Activated CD4-positive, alpha-beta T cell treated with anti-CD3 and anti-CD28 coated beads for 24 hours (primary cell): ENCODE measurements at places on chromosomes 1 and 21.

GRCh38 chr1:43653339-43653738 lies 3.4 kb downstream of the KDM4A start:
- DNase-seq: no peak

GRCh38 chr21:32136546-32136945 lies 142.3 kb downstream of the MIS18A start:
- no peak for DNase-seq

DNA sequence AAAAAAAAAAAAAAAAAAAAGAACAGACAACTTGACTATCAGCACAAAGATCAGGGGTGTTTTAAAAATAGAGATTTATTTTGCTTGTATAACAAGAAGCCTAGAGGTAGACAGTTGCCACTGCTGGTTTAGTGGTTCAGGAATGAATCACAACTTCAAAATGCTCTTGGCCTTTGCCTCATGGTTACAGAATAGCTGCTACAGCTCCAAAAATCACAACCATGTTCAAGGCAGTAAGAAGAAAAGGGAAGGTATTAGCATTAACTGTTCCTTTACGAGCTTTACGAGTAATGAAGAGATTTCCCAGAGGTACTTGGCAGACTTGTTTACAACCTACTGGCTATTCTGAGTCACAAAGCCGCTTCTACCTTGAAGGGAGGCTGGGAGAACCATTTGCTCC lies 52.5 kb upstream of the PPM1J start:
- no peak for DNase-seq

DNA sequence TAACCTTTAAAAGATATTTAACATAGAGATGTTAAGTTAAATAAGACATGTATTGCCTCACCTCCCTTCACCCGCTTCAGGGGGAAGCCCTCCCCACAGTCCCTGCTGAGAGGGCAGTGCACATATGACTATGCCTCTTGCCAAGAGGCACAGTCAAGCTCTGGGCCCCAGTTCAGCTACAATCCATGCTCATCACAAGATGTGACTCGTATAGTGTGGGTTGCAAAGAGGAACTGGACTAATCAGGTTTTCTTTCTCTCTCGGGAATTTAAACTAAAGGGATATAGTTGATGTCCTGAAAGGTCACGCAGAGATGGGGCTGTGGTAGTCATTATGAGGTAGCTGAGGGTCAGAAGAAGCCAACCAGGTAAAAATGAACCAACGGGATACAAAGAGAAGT lies 35.6 kb downstream of the LYST start:
- no peak for DNase-seq

GRCh38 chr1:212487774-212488435 lies 55.2 kb downstream of the NENF start:
- no peak for DNase-seq

GRCh38 chr1:12711536-12711935 lies 4.4 kb upstream of the AADACL3 start:
- DNase-seq: no peak

GRCh38 chr1:57064379-57065140 lies 98.7 kb upstream of the C8B start:
- no peak for DNase-seq

- DNase-seq: peak; percentile 67
Observed at GRCh38 chr1:26145041-26145959, 13.6 kb upstream of the FAM110D start.

DNA sequence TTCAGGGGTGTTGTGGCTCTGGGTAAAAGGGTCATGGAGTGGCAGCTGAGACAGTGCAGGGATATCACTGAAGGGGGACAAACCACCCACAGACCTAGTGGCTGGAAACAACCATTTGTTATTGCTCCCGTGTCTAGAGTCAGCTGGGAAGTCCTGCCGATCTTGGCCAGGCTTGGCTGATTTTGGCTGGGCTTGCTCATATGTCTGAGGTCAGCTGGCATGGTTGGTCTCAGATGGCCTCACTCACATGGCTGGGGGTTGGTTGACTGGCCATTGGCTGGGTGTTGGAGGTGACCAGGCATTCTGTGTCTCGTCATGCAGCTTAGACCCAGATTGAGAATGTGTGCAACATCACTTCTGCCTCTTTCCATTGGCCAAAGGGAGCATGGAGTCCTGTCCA lies 203.8 kb upstream of the POU3F1 start:
- no peak for DNase-seq

DNA sequence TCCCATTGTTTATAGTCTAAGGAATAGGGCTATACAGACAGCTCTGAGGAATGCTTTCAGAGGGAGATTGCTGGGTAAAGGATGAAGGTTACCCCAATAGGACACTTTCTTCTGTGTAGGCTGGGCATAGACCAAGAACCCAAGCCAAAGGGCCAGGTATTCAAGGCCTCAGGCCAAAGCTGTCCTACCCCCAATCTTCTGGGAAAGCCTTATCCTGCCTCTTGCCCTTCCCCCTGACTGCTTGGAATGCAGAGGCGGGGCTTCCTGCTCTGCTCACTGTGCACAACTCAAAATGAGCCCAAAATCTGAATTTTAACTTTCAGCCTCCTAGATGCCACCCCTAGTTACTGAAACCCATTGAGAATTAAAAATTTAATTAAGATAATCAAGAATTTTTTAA lies 2.2 kb downstream of the OR10Z1 start:
- DNase-seq: no peak

- no peak for DNase-seq
Observed at GRCh38 chr1:197928849-197929336, 11.7 kb downstream of the LHX9 start.

- no peak for DNase-seq
Observed at GRCh38 chr1:61449410-61449809, 275.5 kb downstream of the TM2D1 start.

DNA sequence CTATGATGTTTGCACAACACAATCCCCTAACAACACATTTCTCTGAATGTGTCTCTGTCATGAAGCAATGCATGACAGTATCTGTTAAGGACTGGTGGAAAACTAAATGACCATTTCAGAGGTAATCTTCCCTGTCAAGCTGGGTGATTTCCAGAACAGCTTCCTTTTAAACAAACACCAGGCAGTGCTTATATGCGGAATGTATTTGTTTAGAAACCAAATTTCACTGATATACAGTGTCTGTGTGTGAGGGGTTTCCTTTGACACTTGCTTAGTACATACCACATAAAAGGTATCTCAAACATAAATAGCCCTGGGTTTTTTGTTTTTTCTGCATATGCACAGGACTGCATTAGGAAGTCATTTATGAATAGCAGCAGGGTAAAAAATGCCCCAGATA lies 95.6 kb downstream of the TGFBR3 start:
- DNase-seq: no peak

GRCh38 chr1:236016782-236017400 lies 48.0 kb downstream of the NID1 start:
- no peak for DNase-seq

- no peak for DNase-seq
Observed at GRCh38 chr1:18139198-18139981, 31.8 kb downstream of the IGSF21 start.

GRCh38 chr1:200364831-200365230 lies 45.0 kb downstream of the ZNF281 start:
- no peak for DNase-seq

DNA sequence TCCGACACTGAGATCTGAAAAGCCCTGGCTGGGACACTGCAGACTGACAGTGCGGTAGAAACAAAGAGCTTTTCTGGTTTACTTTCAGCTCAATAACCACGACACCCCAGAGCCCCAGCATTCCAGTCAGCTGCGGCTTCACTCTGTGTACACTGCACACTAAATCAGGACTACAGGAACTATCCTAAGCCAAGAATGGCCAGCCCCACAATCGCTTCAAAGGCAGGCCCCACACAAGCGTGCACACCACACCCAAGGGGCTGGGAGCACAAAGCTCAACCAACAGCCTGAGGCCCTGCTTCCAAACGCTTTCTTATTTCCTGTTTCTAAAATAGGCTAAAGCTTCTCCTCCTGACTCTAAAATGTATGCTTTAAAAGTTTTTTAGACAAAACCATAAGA lies 28.4 kb downstream of the URB1 start:
- DNase-seq: no peak

DNA sequence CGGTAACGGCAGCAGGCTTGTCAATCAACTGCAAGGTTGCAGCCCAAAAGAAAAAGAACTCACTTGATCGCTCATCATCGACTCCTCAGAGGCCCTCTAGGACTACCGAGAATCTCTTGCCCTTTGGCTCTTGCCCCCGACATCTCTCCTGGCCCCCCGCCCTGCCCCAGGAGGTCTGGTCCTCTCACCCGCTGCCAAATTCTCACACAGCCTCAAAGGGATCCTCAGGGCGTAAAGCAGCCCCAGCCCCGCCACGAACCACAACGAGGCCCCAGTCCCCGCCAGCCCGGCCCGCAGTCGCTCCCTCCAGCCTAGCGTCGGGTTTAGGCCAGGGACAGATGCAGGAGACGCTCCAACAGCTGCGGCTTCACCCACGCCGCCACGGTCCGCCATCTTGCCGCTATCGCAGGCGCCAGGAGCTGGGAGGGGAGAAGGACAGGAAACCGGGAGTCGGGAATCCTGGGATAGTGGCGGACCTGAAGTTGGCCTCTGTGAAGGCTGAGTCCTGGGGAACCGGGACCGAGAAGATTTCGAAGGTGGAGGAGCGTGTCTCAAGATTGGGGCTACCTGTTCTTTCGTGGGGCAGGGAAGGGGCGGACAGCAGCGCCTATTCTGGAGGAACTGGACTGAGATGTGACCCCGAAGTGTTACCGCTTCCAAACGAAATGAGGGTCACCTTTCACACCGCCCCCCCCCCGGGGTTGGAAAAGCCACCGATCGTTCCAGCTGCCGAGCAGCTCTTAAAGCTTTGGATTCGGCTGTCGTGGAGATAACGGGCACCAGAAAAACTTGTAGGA lies at the start of gene ST7L:
ST7L (minus strand) TSS at position 421 of the 797 bp plus-strand sequence; CDS start at position 393, 28 bp downstream.
- no peak for DNase-seq

- no peak for DNase-seq
Observed at GRCh38 chr1:211811126-211811525, 19.4 kb downstream of the LPGAT1 start.

DNA sequence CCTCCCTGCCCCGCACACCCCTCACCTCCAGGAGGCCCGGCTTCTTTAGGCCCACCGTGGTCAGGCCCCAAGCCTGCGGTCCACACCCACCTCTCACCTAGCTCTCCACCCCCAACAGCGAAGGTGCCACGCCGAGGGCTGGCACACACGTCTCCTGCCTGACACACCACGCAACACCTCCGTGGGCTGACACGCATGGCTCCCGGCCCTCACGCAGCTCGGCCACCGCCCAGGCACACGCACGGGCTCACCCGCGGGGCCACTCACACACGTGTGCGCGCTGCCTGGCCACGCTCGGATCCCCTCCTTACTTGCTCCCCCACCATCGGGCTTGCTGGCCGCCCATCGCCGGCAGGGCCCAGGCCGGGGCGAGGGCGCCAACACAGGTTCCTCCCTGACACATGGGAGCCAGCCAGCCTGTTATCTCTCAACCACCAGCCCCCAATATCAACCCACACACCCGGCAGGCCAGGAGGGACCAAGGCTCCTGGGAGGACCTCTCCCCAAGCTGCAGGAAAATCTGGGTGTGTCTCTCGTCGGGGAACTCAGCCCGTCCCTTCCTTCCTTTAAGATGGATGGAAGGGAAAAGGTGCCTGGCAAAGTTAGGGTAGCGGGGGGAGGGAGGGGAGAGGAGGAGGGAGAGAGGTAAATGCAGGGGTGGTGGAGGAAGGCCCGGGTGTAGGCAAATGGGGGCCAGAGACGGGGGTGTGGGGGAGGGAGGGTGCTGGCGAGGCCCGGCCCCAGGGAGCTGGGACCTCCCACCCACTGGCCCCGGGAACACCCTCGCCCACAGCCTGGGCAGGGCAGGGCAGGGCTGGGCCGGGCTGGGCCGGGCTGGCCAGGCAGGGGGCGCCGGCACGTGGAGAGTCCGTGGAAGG lies 546 bp downstream of the ELOVL1 start:
- DNase-seq: peak; percentile 48

DNA sequence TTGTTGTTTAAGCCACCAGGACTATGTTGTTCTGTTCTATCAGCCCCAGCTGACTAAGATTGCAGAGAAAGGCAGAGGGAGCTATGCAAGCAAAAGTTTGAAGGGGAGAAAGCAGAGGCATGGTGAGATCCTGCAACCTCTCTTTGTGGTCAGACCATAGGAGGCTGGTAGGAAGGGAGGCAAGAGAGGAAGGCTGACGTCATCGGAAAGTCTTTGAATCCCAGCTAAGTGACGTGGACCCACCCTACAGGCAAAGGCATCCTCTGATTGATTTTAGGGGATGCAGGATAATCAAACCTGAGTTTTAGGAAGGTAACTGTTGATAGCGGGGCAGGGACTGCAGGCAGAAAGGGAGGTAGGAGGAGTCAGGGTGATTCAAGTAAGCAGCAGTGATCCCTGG lies 23.3 kb upstream of the TNNI1 start:
- DNase-seq: no peak

DNA sequence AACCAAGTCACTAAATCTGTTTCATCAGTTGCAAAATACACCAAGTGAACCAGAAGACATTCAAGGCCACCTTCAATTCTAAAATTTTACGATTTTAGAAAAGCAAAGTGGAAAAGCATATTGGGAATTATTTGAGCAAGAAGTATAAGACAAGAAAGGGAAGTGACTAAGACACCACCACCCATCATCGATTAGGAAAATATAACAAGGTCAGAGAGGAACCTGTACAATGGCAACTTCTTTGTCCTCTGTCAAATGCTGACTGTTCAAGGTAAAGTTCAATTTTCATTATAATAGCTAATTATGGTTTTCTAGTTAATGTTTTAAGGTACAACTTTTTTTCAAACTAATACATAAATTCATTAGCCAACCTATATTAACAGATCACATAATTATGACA lies 10.8 kb downstream of the FRRS1 start:
- DNase-seq: no peak

DNA sequence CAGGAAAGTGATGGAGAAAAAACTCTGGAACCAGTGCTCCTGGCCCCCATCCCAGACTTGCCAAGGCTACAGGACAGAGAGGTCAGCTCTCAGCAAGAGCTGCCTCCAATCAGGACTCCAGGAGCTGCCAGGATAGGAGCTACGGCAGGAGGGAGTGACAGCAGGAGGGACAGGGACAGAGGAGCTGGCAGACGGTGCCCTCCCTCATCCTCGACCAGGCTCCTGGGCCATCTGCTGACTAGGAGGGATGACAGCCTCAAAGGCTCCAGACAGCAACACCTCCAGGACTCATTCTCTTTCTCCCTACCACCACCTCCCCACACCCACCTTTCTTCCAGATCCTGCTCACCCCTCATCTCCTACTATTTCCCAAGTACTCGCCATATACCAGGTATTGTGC lies 22.7 kb downstream of the DLGAP3 start:
- DNase-seq: no peak

- DNase-seq: no peak
Observed at GRCh38 chr1:233656032-233656635, 42.2 kb downstream of the KCNK1 start.

DNA sequence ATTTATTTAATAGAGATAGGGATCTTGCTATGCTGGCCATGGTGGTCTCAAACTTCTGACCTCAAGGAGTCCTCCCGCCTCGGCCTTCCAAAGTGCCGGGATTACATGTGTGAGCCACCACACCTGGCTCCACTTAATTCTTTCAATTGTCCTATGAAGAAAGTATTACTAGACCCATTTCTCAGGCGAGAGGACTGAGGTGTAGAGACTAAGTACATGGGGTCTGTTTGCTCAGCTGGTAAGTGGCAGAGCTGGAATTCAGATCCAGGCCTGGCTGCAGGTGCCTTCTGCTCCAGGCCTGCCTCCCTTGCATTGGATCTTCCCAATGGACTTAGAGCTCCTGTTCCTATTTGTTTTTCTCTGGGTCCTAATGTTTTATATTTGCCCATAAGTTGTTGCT lies 55.5 kb downstream of the HTR6 start:
- DNase-seq: no peak

GRCh38 chr1:234898455-234899033 lies 230.1 kb downstream of the TOMM20 start:
- no peak for DNase-seq

- DNase-seq: no peak
Observed at GRCh38 chr1:51025374-51025773, 55.3 kb downstream of the CDKN2C start.
